Fibroblast of skin of left quadriceps (primary cell): ENCODE measurements at places on chromosomes 5 and 9.
A peak's percentile ranks its signal among the peaks of the same experiment; 100 is the strongest.

- DNase-seq: no peak
Observed at GRCh38 chr5:82439750-82440445, 161.7 kb upstream of the RPS23 start.

DNA sequence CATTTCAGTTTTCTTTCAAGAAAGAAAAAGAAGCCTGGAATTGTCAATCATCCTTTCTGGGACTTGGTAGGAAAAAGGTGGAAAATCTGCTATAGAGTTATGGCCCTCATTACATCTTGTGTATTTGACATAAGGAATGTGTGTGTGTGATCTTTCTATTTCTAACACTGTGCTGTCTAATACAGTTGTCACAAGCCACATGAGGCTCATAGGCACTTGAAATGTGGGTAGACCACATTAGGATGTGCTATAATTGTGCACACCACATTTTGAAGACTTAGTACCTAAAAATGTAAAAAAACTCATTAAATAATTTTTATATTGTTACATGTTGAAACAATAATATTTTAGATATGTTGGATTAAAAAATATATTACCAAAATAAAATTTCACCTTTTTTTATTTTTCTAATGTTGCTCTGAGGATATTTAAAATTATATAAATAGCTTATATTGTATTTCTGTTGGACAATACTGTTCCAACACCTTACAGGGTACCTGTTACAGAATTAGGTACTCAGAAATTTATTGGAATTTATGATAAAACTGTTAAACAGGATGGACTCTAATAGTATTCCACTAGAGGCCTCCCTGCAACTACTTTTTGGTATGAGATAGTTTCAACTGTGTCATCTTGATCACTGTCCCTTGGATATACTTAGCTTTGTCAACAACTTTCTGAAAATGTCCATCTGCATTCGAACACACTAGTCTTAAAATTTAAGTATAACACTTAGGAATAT lies 18.4 kb downstream of the MSANTD3 start:
- DNase-seq: no peak

DNA sequence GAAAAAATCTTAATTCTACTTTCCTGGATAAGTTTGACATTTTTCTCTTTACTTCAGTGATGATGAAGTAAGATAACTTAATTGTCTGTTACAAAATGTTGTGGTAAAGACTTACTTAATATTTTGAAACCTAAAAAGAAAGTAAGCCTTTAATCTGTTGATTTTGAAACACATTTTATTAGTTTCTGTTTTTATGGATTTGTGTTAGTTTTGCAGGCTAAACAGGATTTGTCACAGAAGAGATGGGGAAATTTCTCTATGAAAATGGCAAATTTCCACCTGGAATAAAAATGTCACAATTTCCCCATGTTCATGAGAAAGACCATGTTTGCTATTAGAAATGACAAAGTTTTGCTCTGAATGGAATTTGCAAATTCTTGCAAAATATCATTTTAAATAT lies 237.1 kb downstream of the RFX3 start:
- DNase-seq: no peak

DNA sequence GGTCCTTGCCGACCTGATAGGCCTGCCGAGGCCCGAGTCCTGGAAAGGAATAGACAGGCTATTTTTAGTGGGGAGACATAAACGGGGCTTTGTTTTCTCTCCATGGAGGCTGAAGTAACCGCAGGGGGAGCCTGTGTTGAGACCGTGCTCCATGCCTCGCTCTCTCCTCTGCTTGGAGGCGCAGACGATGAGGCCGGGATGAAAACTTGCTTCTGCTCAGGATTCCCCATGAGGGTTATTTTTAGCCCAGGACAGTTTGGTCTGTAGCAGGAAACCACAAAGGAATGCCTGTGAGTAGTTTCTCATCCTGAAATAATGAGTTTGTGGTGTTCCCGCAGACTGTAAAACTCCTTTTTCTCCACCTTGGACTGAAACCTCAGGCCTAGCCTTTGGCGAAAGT lies 81.9 kb upstream of the RARS1 start:
- peak; percentile 88 for DNase-seq

DNA sequence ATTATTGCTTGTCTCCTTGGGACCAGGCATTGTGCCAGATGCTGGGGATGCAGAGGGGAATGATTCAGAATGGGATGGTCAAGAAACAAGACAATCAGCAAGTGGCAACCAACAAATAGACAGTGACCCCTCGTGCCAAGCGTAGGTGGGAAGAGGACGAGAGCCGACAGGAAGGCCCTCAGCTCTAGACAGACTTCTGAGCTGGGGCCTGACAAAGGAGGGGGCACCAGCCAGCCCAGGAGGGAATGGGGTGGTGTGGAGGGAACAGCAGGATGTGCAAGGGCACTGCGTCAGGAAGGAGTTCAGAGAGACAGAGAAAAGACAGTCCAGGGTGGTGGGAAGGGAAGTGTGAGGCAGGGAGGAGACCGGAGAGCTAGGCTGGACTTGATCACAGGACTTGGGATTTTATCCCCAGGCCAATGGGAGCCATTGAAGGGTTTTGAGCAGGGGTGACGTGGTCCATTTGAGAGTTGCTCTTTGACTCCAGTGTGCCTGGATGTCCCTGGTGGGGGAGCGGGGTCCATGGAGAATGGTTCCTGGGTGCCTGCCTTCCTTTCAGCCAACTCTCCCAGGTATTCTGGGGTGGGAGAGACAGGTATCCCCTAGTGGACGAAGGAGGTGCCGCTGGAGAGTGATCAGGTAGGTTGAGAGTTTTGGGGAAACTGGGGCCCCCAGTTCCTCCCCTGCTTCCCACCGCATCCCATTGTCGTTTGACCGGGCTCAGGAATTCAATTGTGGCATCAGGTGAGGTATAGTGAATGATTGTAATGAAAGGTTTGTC lies 79.3 kb upstream of the ZNF618 start:
- DNase-seq: no peak

DNA sequence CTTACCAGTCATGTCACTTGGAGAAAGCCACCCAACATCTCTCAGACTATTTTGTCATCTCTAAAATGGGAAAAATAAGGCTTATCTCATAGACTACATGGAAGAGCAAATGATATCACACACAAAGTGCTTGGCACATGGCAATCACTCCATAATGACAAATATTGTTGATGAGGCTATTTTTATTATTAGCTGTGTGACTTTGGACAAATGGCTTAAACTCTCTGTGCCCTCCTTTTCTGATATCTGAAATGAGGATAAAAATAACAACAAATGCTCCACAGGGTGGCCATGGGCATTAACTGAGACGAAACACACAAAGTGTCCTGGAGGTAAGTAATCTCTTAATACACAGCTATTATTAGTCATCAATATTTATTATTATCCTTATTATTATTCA lies 125.5 kb upstream of the HAND1 start:
- DNase-seq: no peak

DNA sequence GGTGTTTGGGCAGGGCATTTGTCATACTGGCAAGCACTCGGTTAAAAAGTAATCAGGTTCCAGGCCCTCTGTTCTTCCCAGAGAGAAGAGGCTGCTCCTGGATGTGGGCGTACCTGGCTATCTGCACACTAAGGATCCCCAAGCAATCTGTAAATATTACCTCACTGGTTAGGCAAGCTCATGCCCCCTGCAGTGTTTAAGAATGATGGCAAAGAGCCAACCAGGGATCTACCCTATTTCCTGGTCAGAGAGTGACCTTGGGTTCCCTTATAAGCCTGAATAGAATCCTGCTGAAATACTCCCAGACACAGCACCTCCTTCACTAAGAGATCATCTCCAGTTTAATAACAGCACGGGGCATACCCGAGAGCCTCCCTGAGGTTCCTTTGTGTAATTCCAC lies 181.2 kb downstream of the PIK3R1 start:
- no peak for DNase-seq

- DNase-seq: no peak
Observed at GRCh38 chr5:128335339-128335738, 202.7 kb downstream of the FBN2 start.

- no peak for DNase-seq
Observed at GRCh38 chr9:126698251-126698650, 84.5 kb downstream of the LMX1B start.

- no peak for DNase-seq
Observed at GRCh38 chr9:129406278-129407225, 214.3 kb downstream of the C9orf50 start.

DNA sequence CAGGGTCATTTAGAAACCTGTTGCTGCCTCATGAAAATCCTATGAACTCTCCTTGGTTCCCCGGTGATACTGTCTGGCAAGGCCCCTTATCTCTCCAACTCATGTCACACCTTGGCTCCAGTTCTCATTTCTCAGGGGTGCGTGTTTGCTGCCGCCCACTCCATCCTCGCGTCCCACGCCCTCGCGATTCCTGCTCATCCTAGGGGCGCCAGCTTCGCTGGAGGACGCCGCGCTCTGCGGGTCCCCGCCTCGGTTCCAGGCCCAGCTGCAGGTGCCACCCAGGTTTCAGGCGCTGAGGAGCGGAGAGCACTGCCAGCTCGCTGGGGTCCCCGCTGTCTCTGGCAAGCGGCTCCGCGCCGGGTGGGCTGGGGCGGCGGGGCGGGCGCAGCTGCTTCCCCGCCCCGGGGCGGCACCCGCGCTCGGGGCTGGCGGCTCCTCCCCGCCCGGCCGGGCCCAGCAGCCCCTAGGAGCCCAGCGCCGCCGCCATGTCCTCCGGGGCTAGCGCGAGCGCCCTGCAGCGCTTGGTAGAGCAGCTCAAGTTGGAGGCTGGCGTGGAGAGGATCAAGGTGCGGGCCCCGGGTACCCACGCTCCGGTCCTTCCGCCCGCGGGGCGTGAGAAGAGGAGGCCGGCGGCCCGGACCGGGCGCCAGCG lies at the start of gene GNG10:
GNG10 (plus strand) TSS at position 456 of the 652 bp plus-strand sequence; CDS start at position 486, 30 bp downstream.
- DNase-seq: peak; percentile 19

- no peak for DNase-seq
Observed at GRCh38 chr5:100424787-100425186, 110.4 kb upstream of the FAM174A start.

DNA sequence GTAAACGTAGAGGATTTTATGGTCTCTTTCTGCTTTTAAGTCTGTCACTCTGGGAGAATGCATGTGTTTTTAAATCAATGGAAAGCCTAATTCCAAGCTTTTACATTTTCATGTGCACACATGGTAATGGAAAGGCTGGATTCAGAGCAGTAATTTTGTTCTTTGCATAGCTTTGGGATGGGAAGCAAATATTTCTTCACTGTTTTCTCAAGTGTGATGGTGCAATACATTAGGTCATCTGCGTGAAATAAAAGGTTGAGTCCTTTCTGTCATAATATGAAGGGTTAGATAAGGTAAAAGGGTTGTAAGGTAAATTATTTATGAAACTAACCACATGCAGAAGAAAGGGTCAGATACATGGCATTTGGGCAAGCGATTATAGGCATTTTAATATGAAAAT lies 88.2 kb upstream of the NR3C1 start:
- DNase-seq: no peak

DNA sequence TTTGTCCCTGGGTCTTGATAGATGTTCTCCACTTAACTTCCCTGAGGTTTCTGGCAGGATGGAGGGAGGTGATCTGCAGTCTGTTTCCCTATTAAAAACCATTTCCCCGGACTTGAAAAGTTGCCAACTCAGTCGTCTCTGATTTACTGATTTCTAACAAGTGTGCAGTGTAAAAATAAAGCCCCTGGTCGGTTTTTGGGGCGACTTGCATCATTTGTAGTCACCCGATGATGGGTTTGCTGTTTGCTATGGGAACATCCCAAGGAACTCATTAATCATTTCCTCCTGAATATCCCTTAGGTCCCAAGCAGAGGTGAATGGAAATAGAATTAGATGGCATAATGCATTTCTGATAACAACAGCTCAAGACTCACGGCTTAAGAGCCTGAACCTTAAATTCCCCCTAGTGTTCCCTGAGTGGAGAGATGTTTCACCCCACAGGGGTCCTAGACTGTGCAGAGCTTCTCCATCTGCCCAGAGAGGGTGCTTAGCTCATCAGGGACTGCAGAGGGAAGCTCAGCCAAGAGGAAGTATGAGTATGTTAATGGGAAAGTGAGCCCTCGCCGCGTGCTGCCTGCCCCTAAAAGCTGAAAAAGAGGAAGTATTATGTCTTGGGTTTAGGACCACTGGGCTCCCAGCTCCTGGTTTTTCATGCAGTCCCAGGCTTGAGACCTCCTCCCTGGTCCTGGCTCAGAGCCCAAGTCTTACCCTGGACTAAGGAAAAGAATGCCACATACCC lies 115.1 kb upstream of the DAP start:
- DNase-seq: no peak

GRCh38 chr9:131682261-131682660 lies 57.6 kb downstream of the RAPGEF1 start:
- no peak for DNase-seq

- DNase-seq: no peak
Observed at GRCh38 chr9:130196643-130197042, 24.4 kb downstream of the NCS1 start.

DNA sequence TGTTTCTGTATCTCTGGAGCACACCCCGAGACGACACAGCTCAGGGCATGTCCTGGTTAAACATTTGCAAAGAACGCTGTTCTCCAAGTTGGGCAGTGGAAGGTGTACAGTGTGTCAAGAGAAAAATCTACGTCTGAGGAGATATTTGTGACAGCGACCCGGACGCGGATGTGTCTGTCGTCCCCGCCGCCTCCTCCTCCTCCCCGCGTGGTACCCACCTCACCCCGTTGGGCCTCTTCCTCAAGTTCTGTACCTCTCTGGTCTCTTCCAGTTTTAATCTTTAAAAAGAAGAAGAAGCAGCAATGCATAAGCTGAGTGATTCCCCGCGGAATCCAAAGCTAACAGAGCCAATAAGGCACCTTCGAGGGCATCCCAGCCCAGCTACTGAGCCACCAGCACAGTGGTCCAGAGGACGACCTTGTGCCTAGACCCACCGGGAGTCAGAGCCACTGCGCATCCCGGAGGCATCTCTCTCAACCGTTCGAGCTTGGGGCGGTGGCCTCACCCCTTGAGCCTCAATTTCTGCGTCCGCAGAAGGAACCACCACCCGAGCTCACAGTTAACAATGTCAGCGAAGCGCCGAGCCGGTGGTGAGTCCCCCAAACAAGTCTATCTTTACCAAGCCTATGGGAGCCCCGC lies 467 bp downstream of the C9orf78 start:
- DNase-seq: no peak

GRCh38 chr5:176780176-176781053 lies 29.9 kb upstream of the UNC5A start:
- no peak for DNase-seq

DNA sequence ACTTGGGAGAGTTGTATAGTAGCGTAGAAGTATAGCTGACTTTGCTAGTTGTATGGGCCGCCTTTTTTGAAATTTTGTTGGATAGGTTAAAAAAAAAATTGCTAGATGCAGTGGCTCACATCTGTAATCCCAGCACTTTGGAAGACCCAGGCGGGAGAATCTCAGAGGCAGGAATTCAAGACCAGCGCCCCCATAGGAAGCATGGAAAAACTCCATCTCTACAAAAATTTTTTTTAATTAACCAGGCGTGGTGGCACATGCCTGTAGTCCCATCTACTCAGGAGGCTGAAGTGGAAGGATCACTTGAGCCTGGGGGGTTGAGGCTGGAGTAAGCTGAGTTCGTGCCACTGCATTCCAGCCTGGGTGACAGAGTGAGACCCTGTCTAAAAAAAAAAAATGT lies 59.2 kb downstream of the SMC5 start:
- no peak for DNase-seq

GRCh38 chr9:26166537-26166936 lies 488.3 kb upstream of the TUSC1 start:
- DNase-seq: no peak

- DNase-seq: peak; percentile 49
Observed at GRCh38 chr5:34571677-34572041, 84.5 kb upstream of the RAI14 start.
